Activated naive CD4-positive, alpha-beta T cell treated with Interleukin-2 at 50 U/mL for 16 hours (primary cell): ENCODE measurements at places on chromosomes 3 and 15.

DNA sequence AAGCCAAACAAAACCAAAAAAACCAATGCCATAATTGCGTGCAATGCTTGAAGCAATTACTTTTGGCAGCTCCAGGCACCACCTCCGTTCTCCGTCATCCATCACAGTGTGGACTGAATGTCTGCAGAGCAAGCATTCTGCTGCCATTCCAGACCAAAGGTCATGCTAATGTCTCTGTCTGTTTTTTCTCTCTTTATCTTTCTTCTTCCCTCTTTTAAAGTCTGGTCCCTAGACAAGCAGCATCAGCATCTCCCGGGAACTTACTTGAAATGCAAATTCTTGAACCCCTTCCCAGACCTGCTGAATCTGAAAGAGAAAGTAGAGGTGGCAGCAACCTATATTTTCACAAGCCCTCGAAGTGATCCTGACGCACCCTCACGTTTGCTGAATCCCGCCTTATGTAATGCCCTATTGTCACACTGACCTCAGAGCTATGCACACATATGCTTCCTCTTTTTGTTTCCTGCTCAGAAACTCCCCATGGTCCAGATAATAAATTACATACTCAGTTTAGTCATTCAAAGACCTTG is 297.3 kb upstream of the PROK2 start:
- DNase-seq = no peak

DNA sequence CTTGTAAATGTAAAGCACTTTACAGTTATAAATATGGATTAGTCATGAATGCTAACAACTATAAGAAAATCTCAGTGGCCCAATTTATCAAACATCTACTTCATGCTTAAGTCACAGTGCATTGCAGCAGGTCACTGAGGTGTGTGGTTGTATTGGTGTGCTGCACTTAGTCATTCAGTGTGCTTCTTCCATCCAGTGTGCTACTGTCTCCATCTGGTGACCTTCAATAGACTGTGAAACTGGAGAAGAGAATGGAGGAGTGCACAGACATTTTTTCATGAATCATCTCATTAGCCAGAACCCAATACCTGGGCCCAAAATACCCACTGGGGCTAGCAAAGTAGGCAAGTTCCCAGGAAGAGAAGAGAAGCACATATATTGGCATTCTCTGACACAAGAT is 199.6 kb downstream of the SHOX2 start:
- no peak for DNase-seq

DNA sequence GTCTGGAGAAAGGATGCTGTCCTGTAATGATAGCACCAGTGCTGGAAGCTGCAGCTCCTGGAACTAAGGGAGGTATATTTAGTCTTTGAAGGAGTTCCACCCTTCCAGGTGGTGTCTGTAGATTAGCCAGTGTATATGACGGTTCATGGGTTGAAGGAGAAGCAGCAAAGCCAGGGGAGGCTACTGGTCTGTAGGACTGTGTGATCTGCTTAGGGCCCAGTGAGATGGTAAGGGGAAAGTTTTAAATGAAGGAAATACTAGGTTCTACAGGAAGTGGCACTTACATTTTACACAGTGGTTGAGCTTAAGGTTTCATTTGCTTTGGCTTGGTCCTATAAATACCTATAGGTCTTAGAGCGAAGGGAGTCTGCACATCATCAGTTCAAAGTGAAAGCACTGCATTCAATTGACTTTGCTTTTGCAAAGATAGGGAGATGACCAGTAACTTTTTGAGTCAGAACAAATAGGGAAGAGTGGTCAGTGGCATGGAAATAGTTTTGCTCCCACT is 5.6 kb downstream of the SLC25A38 start:
- no peak for DNase-seq

DNA sequence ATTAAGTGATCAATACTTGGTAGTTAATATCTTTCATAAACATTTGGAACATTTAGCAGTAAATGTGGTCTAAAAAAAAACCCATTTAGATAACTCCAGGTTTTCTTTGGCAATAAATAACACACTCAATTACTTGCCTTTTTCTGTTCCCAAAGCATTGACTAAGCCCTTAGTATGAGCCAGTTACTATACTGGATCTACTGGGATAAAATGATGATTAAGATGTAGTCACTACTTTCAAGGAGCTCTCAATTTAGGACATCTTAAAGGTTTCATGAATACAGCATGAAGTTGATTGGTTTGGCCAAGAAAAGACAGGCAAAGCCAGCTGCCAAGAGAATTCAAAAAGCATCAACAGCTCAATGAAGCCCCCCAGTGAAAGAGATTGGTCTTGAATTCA is 250.9 kb downstream of the EPHA3 start:
- DNase-seq = no peak

- DNase-seq = no peak
These were observed 254.1 kb downstream of the UACA start for GRCh38 chr15:70509282-70509662.
